GM19239 (cell line): ENCODE measurements at places on chromosomes 3 and 15.

GRCh38 chr15:85141726-85142125 lies 160.1 kb downstream of the PDE8A start:
- DNase-seq, result no peak

DNA sequence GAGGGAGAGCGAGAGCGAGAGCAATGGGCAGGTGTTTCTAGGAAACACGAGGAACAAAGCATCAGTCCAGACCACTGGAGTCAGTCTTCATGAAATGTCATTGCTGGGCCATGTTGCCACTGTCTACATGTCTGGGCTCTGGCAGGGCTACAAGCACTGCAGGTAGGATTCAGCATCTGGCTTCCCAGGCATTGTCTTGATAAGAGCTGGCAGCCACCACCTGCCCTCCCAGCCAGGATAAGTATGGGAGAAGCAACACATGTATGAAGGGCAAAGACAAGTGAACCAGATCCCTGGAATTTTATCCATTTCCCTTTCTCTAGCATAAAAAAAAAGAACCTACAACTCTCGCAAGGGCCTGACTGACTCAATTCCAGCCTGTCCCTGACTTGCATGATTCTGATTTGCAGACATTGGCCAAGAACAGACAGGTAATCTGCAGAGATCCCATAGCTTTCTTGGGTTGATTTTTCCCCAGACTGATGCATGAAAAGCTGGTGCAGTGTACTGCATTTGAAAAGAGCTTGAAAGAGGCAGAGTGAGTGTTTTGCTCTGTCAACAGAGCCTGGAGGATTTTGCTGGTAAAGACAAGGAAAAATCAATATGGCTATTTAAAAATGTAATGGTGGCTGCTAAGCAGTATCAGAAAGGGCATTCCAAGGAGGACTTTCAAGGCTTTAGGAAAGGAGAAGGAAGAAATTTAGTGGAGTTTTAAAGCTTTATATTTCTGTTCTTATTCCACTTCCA lies 157.2 kb upstream of the MYRIP start:
- DNase-seq, result no peak

DNA sequence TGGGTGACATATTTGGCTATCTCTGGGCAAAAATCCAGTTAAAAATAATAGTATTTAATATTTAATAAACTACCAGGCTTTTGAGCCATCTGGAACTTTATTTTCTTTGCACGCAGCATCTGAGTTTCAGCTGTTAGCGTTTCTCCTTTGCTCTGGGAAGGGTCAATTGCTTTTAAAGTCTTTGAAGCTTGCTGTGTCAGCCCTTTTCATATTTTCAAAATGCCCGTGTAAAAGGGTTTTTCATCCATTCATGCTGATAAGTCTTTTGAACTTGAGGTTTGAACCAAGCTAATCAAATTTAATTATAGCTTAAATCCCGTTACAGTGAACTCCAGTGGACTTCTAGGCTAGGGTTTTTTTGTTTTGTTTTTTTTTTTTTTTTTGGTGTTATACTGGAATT lies 79.1 kb downstream of the SLC25A26 start:
- DNase-seq, result no peak

DNA sequence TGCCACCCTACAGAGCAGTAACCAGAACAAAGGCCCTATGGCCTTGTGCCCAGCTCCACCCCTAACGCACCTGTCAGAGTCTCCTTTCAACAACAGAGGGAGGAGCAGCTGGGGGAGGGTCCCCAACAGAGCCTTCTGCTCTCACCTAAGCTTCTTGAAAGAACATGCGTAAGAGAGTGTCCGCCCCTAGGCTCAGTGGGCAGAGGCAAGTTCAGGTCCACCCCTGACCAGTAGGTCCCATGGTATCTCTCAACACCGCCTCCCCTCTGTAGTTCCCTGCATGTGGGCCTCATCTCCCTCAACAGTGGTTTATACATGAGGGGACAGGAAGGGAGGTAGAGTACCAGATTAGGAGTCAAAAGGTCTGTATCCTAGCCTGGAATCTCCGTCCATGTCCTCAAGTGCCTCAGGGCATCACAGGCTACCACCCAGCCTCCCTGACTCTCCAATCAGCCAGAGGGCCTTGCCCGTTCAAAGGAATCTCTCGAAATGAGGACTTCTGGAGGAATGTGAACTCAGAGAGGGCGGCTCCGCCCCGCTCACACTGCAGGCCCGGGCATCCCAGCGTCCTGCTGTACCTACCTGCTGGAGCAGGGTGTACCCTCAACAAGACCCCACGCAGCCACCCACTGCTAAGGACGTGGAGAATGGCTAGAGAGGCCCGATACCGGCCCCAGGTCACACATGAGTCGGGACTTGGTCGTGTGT lies 680 bp downstream of the POC1A start:
- no peak for DNase-seq

DNA sequence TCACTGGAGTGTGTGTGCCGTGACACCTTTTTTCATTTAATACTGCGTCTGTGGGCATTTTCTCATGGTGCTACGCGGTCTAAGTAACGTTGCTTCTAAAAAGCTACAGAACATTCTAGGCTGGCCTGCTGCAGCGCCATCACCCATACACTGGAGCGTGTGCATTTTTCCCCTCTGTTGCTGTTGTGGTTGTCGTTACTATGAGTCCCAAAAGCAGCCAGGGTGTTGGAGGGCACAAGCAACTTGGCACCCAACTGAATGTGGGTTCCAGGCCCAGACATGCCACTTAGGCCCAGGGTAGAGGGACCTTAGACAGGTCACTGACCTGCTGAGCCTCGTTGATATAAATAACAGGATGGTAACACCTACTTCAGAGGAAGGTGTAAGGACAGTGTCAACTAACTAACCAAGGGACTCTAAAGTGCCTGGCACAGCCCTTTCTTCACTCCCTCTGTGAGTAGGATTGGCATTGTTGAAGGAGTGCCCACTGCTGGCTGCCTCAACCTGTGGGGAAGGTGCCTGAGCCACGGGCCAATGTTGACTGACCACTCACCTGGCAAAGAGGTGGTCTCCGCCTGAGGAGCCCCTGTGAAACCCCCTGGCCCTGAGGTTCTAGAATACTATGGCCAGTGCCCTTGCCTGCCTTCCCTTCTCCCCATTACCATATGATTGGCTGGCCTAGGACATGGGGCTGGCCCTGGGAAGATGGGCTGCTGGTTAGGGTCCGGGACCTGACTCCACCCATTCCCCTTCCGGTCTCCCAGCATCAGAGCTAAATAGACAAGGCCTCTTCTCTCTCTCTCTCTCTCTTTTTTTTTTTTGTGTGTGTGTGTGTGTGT lies 3.5 kb downstream of the CSK start:
- no peak for DNase-seq

- DNase-seq, result no peak
Observed at GRCh38 chr3:160280836-160281235, 55.6 kb downstream of the C3orf80 start.

GRCh38 chr15:45132844-45133560 lies 3.2 kb downstream of the DUOX1 start:
- DNase-seq, result no peak
